HTR-8/SVneo (cell line): ENCODE measurements at places on chromosomes 12 and 14.

DNA sequence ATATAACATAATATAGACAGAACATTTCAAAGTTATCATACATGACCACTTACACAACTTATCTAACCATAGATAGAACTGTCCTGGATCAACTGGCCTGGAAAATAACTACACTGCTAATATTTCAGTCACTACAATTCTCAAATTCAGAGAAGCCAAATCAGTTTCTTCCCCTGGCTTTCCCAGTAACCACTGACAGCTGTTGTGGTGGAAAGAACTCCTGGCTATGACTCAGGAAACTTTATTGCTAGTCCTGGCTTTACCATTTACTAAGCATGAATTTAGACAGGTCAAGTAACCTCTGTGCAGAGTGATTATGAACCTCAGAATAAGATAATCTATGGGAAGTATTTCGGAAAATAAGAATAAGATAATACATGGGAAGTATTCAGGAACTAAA is 244.9 kb upstream of the DIO2 start:
- no peak for DNase-seq

DNA sequence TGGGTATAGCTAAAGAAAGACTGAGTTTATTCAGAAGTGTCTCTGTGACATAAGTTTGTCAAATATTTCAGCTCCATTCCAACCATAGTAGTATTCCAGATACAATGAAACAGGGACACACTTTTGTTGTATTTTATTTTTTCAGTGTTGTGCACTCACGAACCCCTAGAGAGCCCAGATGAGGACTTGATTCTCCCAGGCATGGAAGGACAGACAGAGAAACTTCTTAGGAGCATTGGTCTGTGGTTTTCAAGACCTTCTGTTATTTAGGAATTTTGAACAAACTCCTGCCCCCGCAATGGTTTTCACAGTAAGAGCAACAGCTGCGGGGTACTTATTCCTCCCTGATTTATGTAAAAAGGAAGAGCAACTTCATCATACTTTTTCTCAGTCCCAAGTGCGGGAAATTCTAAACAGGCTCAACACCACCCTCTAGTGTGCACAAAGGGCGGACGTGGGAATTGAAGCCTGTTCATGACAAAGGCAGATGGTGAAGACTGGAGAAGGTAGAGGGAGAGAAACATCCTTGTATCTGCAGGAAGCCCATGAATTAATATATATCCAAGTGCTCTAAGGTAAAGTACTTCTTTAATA is 147.6 kb downstream of the PAH start:
- peak; percentile 56 for DNase-seq

- DNase-seq, result no peak
Measured at GRCh38 chr12:39824505-39825212, 205.1 kb upstream of the ABCD2 start.

DNA sequence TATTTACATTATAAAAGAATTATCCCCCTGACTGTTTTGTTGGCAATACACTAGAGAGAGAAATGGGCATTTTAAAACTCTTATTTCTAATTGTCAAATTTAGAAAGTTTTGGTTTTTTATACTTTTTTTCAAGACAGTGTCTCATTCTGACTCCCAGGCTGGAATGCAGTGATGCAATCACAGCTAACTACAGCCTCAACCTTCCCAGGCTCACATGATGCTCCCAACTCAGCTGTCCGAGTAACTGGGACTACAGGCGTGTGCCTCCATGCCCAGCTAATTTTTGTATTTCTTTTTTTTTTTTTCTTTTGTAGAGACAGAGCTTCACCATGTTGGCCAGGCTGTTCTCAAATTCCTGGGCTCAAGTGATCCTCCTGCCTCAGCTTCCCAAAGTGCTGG is 8.3 kb upstream of the OR11H6 start:
- DNase-seq, result no peak

DNA sequence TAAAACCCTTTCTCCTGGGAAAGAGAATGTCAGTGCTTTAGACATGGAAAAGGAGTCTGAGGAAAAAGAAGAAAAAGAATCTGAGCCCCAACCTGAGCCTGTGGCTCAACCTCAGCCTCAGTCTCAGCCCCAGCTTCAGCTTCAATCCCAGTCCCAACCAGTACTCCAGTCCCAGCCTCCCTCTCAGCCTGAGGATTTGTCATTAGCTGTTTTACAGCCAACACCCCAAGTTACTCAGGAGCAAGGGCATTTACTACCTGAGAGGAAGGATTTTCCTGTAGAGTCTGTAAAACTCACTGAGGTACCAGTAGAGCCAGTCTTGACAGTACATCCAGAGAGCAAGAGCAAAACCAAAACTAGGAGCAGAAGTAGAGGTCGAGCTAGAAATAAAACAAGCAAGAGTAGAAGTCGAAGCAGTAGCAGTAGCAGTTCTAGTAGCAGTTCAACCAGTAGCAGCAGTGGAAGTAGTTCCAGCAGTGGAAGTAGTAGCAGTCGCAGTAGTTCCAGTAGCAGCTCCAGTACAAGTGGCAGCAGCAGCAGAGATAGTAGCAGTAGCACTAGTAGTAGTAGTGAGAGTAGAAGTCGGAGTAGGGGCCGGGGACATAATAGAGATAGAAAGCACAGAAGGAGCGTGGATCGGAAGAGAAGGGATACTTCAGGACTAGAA is 6.1 kb downstream of the PNN start:
- DNase-seq, result no peak

DNA sequence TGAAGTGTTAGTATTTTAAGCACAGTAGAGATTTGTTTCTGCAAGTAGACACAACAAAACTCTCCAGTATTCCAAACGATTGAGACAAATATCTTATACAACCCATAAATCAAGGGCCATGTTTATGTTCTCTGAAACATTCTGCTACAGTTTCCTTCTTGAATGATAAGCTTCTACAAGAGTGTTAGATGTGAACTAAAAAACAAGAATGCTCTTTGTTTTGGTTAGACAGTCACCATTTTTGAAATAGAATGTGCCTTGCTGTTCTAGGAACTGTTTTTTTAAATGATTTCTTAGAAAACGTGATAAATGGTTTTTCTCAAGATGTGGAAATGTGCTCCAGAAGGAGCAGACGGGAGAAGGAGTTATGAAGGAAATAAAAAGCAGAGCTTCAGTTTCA is 1656.3 kb upstream of the FLRT2 start:
- DNase-seq, result no peak

DNA sequence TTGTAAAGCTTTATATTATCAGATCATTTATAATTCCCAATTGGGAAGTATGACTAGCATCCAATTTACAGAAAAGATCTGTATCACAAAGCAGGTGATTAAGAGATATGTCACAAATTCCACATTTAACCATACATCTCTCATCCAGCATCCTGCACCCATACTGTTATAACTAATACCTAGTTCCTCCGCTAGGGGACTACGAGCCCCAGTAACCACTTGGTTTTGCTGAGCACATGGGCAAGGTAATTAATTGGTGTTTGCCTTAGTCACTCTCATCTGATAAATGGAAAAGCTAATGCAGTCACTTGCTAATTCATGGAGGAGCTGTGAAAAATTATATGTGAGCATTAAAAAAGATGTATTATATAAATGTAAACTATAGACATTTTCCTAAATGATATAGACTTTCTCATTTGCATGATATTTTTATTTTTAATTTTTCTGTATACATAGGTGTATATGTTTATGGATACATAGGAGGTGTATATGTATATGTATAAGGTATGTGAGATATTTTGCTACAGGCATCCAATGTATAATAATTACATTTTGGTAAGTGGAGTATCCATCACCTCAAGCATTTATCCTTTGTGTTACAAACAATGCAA is 1031.8 kb downstream of the GALC start:
- DNase-seq, result no peak

DNA sequence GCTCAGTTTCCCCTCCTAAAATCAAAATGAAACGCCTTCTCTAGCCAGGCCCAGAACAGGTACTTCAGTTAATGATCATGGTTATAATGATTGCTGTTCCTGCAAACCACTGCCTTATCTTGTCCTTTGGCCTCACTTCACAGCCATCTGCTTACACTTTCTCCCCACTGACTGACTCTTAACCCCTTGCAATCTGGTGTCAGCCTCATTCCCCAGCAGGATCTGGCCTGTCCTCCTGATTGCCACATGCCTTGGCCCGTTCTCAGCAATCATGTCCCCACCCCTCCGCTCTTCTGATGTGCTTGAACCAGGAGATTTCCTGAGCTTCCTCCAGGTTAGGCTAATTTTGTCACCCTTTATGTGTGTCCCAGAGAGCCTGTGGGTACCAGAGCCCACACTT is 64.5 kb downstream of the KCNA1 start:
- no peak for DNase-seq

DNA sequence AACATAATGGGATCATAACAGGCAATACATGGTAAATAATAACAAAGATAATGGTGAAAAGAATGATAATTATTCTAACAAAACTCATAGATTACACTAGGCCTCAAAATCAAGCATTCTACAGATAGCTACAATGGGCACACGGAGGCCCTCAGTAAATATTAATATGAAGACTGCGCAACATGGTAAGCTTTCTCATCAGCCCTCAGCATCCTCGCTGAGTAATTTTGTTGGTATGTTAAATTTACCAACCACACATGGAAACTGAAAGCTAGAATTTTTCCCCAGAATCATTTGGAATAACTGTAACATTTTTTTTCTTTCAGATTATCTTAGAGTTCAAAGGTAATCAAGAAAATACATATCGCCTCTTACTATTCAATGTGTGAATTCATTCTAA is 74.2 kb upstream of the PYGL start:
- no peak for DNase-seq

DNA sequence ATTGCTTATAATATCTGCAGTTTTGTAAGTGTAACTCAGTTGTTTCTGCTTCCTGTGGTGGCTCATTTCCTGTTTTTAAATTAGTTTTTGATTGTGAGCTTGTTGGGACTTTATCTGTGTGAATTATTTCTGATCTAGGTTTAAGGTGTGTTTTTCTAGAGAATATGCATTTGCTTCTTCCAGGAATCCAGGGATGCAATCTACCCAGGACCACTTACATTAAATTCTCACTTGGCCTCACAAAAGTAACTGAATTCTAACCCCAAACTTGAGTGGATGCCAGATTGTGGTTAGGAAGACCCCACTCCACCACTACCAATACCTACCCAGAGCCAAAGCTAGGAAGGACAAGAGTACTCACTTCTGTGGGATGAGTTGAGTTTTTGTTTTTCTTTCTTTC is 11.9 kb downstream of the STYX start:
- no peak for DNase-seq

GRCh38 chr12:26712892-26713291 is 120.1 kb downstream of the ITPR2 start:
- DNase-seq, result no peak

- DNase-seq, result peak; percentile 95
Measured at GRCh38 chr14:76876076-76876475, 49.9 kb downstream of the LRRC74A start.

- no peak for DNase-seq
Measured at GRCh38 chr12:50213439-50213838, 46.3 kb upstream of the CERS5 start.

GRCh38 chr14:98721061-98721460 is 550.9 kb downstream of the BCL11B start:
- no peak for DNase-seq

GRCh38 chr14:75906680-75907280 is 75.0 kb downstream of the TGFB3 start:
- DNase-seq, result peak; percentile 81

DNA sequence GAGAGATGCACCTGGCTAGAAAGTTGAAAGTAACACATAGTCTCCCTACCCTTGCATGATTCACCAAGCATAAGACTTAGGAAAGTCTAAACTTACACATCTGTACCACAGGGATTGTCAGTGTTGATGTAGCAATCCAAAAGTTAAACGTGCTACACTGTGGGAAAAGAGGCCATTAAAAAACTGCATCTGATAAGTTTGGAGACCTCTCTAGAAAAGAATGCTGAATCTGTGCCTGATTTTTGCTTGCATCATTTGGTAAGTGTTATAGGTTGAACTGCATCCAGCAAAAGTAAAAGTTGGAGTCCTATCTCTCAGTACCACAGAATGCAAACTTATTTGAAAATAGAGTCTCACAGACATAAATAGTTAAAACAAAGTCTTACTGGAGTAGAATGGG is 126.6 kb downstream of the SLC6A15 start:
- DNase-seq, result no peak

- no peak for DNase-seq
Measured at GRCh38 chr12:121191151-121191550, 18.8 kb upstream of the P2RX4 start.

GRCh38 chr14:36619853-36620252 is 37.4 kb upstream of the NKX2-8 start:
- DNase-seq, result no peak

DNA sequence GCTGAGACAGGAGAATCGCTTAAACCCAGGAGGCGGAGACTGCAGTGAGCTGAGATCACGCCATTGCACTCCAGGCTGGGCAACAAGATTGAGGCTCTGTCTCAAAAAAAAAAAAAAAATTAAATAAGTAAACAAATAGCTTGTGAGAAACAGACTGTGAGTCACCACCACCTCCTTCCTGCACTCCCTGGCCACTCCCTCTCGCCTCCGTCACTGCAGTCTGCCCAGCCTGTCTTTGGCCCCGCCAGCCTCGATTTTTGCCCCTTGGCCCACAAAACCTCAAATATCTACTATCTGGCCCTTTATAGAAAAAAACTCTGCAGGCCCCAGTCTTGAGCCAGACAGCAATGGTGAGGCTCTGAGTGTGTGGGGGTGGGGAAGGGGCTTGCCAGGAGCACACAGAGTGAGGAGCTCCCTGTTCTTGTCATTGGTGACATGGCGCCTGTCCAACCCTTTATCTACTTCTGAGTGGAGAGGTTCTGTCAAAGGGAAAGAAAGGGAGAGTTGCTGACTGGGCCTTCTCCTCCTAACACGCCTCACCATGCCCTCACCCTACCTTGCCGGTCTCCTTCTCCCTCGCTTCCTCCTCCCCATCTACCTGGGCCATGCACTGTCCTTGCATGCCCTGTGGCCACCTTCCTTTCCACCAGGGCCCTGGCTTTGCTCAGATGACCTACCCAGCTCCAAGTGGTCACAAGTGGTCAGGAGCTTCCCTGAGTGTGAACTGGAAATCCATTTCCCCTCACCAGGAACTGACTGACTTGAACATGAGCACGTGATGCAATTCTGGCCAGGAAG is 22.1 kb downstream of the LGMN start:
- DNase-seq, result peak; percentile 84

- no peak for DNase-seq
Measured at GRCh38 chr12:14982991-14983390, 10.1 kb downstream of the PDE6H start.

DNA sequence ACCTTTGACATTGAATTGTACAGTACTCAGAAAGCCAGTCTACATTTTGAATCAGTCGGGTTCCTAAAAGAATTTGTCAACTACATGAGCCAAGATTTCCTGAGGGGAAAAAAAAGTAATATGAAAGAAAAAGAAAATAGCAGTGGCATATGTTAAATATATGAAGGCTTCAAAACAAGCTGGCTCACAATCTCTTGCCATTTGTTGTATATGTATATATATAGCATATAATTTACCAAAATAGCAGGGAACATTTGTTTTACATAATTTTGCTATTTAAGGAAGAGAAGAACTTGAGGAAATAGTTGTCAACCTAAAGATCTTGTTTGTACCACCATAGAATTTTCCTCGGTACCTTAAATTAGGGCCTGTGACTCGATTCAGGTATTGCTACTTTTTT is 16.9 kb downstream of the SVOP start:
- DNase-seq, result no peak

GRCh38 chr12:132729541-132730320 is 19.1 kb downstream of the PGAM5 start:
- no peak for DNase-seq
